ENCODE measurements at places on chromosomes 13 and 19. TPM values are rescaled to one million over a fixed set of nuclear protein-coding genes. Genes with fewer than 3 reads are reported as not detected.

DNA sequence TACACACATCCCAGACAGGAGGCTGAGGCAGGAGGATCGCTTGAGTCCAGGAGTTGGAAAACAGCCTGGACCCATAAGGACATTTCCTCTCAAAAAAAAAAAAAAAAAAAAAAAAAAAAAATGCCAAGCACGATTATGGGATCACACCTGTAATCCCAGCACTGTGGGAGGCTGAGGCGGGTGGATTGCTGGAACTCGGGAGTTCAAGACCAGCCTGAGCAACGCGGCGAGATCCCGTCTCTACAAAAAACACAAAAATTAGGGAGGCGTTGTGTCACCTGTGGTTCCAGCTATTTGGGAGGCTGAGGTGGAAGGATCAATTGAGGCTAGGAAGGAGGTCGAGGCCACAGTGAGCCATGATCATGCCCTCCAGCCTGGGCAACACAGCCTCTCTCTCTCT is 973 bp upstream of the OCEL1 start:
- no peak for DNase-seq

- no peak for DNase-seq
These were observed 29.7 kb downstream of the LATS2 start for GRCh38 chr13:21031594-21032275.

Gene ANKRD10
- total RNA-seq: 188 TPM

DNA sequence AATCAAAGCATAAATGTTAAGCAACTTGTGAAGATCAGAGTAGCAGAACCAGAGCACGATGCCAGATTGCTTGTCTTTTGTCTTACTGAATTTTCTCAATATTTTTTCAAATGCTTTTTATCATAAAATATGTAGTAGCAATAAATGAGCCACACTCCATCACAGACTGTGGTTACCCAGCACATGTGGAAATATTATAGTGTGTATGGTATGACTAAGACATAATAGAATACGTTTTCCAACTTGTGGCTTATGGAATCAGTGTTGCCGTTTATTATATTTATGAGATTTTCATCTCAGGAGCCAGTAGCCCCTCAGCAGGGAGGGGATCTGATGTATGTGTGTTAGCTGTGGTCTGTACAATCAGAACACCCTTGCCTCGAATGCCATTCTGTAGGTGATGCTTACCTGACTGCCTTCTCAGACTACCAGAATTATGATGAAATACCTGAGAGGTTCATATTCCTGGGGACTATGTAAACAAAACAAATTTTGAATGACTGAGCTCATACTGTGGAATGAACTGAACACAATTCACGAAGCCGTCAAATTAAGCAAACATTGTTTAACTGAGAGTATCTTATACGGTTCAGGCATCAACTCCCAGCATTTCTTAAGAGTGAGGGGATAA is 1.9 kb downstream of the SCEL start:
- DNase-seq: no peak

GRCh38 chr13:98144027-98144741 is 1.3 kb downstream of the FARP1 start:
- DNase-seq: peak; percentile 46

Gene ATP1A3
- 650 TPM for total RNA-seq

Gene MBD3L3
- total RNA-seq: 1.3 TPM

DNA sequence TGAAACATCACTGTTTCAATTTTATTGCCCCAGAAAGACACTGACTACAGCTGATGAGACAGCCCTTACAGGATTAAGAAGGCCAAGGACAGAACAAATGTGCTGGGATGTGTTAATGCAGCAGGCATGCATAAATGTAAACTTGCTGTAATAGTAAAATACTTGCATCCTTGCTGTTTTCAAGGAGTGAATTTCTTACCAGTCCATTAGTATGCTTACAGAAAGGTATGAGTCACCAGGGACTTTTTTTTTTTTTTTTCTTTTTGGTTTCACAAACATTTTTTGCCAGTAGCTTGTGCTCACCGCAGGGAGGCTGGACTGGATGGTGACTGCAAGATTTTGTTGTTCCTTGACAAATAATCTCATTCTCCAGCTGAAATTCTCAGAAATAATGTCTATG is 55.1 kb downstream of the GPR180 start:
- no peak for DNase-seq

GRCh38 chr13:68214691-68215415 is 984.7 kb upstream of the PCDH9 start:
- no peak for DNase-seq

Gene GPR4
- not detected for total RNA-seq

GRCh38 chr13:37338726-37339385 is 233.4 kb upstream of the CSNK1A1L start:
- DNase-seq: no peak

DNA sequence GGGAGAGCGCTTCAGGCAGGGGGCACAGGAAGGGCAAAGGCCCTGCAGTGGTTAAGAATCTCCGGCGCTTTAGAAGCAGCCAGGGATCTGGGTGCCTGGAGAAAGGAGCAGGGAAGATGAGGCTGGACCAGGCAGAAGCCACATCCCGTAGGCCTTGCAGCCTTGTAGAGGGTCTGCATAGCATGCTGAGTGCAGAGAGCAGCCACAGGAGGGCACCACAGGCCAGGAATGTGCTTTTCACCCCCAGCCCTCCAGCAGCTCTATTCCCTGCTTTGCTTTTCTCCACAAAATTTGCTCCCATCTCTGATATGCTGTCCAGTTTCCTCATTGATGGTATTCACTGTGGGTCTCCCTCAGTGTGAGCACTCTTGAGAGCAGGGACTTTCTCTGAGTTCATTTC is 5.7 kb downstream of the WDR62 start:
- DNase-seq: peak; percentile 82

- DNase-seq: no peak
These were observed 16.0 kb downstream of the MAG start for GRCh38 chr19:35307931-35308330.
